Colonic mucosa (tissue), 4 donors: ENCODE measurements at places on chromosomes 5 and 9.
A peak's percentile ranks its signal among the peaks of the same experiment; 100 is the strongest.

DNA sequence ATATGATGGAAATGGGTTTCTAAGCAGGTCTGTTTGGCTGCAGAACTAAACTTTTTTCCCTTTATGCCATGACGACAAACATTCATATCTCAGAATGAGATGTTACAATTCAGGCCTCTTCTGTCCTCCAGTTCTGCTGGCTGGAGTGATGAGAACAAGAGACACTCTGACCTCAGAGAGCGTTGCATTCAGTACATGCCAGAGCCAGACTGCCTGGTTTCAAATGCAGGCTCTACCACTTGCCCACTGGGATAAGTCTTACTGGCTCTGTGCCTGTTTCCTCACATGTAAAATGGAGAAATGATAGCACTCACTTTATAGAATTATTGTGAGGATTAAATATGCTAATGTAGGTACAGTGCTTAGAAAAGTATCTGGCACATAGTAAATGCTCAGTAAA lies 24.8 kb upstream of the TOMM5 start:
- DNase-seq: no peak
- no peaks in the 10 kb centered on the region for H3K27me3 ChIP-seq
- no peak overlapping the region for H3K4me3 ChIP-seq
- no peaks in the 10 kb centered on the region for H3K36me3 ChIP-seq
- no peak overlapping the region for H3K27ac ChIP-seq

- no peak for DNase-seq
- H3K4me3 ChIP-seq: no peak overlapping the region
- H3K36me3 ChIP-seq: no peaks in the 10 kb centered on the region
- H3K4me1 ChIP-seq: peaks cover 8% of the 10 kb centered on the region
Observed at GRCh38 chr9:113509463-113509862, 45.9 kb downstream of the RGS3 start.

DNA sequence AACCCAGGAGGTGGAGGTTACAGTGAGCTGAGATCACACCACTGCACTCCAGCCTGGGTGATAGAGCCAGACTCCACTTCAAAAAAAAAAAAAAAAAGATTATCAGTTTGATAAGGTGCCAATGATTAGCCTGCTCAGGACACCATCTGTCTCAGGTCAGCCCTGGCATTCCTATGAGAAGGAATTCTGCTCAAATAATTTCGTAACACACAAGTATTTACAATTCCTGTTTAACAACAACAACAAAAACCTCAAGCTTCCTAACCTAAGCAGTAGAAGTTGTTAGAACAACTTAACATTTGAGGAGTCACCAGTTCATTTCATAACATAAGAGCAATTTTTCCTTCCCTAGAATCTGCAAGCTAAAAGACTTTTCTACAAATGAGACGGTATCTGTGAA lies 85.0 kb downstream of the LHFPL2 start:
- no peak for DNase-seq

GRCh38 chr9:121505903-121506735 lies 6.5 kb upstream of the GGTA1 start:
- H3K36me3 ChIP-seq: no peaks in the 10 kb centered on the region
- no peak for DNase-seq
- no peaks in the 10 kb centered on the region for H3K27me3 ChIP-seq

DNA sequence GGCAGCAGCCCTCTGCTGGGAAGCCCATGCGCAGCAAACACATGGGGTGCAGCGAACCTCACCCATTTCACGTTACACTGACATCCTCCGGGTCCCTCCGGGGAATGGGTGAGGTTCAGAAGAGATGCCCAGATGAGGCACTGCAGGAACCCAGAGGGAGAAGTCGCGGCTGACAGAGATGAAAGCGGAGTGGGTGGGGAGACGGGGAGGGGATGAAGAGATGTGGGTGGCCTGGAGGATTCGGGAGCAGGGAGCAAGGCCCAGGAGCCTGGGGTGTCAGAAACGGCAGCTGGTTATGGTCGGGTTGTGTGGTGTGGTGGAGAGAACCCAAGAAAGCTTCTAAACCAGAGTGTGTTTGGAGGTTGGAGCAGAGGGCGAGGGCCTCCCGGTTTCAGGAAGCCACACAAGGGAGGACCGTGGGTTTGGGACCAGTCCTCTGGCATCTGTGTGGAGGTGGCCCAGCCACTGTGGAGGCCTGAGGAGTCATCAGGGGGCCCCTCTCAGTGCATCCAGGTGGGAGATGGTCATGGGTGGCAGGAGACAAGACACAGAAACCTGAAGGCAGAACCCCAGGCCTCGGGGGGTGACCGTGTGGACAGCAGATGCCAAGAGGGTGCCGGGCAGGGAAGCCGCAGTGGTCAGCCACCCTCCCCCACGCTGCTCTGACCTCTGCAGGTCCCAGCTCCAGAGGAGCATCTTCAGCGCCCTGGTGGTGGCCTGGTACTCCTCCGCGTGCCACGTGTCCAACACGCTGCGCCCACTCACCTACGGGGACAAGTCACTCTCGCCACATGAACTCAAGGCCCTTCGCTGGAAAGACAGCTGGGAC lies 8.6 kb downstream of the UCK1 start:
- H3K4me3 ChIP-seq: no peak overlapping the region
- H3K36me3 ChIP-seq: peaks cover 5% of the 10 kb centered on the region
- no peak overlapping the region for H3K27ac ChIP-seq
- no peaks in the 10 kb centered on the region for H3K4me1 ChIP-seq
- H3K27me3 ChIP-seq: no peaks in the 10 kb centered on the region
- no peak for DNase-seq

DNA sequence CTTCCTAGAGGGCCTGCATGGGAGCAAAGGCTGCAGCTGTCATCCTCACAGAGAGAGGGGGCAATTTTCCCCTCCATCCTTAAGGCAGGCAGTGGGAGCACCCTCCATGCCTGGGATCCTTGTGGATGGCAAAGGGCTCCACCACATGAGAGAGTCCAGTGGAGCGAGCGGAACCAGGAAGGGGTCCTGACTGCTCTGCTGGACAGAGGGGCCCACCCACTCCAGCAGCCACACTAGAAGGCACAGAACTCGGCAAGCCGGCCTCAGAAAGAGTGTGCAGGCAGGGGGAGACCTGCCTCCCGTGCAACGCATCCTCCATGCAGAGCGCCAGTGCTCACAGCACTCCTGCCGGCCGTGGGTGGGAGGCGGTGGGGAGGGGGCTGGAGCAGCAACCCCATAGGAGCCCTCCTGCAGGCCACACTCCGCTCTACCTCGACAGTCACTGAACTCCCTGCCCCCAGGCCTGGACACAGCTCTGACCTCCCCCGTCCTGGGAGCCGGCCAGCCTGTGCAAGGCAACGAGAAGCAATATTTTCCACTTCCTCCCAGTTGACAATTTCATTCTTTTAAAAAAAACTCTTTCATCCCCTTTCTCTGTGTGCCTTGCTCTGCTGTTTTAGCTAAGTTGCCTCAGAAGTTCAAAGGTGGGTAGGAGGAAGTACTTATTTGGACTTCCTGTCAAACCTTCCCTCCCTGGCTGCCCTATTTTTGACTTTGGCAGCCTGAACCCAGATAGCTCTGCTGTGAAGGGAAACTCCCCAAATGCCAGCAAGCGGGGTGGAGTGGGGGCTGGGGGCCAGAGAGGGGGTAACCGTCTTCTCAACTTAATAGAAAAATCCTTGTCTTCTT lies 5.3 kb upstream of the LCP2 start:
- no peaks in the 10 kb centered on the region for H3K36me3 ChIP-seq
- no peak for DNase-seq

DNA sequence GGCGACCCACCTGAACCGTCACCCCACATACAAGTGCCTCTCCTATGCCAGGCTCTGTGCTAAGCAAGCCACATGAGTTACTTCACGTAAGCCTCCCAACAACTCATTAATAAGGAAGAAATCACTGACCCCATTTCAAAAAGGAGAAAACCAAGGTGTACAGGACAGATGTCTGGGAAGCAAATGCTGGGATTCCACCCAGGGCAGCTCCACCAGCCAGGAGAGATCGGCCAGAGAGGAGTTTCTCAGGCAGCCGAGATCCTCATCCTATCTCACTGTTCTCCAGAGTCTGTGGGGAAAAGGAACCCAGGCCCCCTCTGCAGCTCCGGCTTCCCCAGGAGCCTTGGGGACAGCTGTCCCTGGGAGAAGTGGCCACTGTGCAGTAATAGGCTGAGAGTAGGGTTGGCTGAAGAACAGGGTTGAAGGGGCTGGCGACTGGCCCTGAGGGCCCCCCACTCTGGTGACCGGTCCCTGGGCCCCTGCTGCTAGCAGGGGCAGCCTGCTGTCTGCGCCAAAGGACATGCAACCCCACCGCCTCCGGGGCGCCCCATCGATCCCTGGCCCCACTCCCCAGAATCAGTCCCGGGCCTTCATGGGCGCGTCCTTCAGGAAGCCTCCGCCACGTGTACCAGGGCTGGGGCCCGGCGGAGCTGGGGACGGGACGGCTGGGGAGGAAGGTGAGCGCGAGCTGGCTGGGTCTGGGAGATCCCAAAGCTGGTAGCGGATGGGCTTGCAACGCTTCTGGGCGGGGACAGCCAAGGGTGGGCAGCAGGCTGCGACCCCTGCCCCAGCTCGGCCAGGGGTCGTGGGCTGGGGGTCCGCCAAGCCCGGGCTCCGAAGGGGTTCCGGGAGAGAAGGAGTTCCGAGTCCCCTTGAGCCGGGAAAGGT lies 44.1 kb upstream of the STXBP1 start:
- peak overlapping the region; percentile 92 for H3K27ac ChIP-seq
- peak overlapping the region; percentile 68 for H3K4me3 ChIP-seq
- peaks cover 19% of the 10 kb centered on the region for H3K4me1 ChIP-seq
- no peaks in the 10 kb centered on the region for H3K36me3 ChIP-seq
- no peaks in the 10 kb centered on the region for H3K27me3 ChIP-seq
- DNase-seq: no peak
